ENCODE measurements at places on chromosomes 6 and 20.

DNA sequence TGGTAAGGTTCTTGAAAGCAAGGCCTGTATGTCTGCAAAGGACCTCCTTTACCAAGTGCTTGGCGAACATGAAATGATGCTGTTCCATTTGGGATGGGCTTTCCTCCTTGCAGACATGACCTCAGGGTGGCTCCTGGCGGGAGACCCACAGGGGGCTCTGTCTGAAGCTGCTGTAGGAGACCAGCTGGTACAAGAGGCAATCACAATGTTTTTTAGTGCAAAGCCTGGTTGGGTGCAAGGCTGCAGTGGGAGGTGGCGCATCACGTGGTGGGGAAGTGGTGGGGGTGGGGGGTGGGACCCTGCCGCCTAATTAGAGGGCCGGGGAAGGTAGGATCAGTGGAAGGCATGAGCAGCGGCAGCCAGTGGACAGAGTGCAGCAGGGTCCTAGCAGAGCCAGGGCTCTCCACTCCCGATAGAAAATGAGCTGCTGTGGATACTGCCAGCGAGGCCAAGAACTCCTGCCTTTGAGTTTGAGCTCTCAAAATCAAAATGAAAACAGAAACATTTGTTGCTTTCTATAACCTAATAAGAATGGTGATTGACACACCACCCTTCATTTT is 9.1 kb upstream of the ARMC2 start:
- no peak for DNase-seq

DNA sequence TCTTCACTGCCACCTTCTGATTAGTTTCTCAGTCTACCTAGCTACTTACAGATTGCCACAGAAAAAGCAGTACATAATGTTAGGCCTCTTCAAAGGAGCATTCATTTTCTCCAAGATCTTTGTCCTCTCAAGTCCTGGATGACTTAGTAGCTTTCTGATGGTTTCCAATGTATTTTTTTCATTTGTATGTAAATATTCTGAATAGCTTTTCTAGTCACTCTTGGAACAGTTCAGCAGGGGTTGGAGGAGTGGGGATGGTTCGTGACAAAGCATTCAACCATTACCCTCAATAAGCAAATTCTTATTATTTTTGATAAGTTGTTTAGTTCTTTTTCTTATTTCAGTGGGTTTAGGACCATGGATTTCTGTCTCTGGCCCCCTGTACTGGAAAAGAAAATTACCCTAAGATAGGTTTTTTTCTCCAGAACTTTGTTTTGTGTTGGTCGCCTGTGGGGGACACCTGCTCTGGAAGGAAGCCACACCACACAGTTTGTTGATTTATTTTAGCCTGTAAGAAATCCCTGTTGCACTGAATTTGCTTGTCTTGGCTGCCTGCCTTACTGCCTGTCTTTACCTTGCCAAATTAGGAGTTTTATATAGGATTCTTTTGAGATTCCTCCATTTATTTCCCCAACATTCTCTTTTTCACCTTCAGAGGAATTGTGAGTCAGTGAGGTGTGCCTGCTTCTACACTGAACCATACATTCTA is 247.9 kb downstream of the RFPL4B start:
- no peak for DNase-seq

DNA sequence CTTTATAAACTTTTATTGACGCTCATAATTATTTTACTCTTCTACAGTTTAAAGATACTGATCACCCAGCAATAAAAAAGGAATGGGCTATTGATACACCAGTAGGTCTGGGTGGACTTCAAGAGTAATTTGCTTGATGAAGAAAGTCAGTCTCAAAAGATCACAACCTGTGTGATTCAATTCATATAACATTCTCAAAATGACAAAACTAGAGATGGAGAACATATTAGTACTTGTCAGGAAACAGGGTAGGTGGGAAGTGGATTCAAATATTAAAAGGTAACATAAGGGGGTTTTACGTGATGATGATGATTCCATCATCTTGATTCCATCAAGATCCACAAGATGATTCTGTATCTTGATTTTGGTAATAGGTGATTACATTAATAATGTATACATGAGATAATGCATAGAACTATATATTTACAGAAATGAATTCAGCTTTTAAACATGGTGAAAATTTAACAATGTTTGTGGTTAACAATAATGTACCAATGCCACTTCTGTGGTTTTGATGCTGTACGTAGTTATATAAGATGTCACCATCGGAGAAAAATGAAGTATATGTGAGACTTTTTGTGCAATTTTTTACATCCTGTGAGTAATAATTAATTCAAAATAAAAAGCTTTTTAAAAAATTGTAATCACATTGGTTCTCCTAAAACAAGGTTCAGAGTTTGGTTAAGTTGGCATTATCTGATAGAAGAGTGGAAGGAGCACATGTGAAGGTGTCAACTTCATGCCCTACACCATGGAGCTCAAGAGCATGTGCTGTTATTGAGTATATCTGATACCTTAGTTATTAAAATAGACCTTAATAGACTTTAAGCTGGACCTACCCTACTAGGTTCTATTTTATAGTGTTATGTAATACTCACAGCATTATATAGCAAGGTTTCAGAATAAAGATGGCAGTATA is 66.3 kb upstream of the DYNLRB1 start:
- DNase-seq: no peak

DNA sequence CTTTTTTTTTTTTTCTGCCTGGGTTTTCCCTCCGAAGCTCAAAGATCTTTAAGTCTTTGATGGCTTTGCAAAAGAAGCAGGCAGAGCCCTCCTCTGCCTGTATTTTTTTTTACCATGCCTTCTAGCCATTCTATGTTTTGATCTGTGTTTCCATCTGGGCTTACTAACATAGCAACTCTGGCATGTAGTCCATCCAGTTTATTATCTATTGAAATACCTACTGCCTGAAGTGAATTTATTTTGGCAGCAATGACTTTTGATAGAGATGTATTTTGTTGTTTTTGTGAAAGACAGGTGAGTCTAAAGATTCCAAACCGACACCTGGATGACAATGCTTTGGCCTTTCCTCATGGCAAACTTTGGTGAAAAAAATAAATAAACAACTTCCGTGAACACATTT is 1157.7 kb upstream of the MAP3K7 start:
- no peak for DNase-seq

GRCh38 chr6:90892271-90892670 is 305.4 kb upstream of the MAP3K7 start:
- no peak for DNase-seq

DNA sequence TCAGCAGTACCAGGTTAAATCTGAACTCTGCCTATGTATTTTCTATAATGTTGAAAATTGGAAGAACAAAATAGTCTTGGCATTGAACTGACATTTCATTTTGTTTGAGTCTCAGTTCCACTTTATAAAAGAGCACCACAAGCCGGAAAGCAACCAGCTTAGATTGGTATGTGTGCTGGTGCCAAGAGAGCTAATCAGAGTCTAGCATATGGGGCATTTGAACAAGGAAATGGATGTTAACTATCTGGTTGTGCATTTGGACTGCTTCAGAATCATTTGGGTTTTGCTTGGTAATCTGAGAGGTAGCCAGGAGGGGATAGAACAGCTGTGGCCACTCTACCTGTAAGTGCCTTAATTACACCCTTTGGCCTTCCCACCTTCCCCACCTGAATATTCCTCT is 184.8 kb downstream of the GRIK2 start:
- no peak for DNase-seq

- DNase-seq: no peak
Measured at GRCh38 chr6:98880486-98880885, 46.1 kb downstream of the POU3F2 start.

- no peak for DNase-seq
Measured at GRCh38 chr6:135941275-135942025, 89.9 kb downstream of the PDE7B start.

DNA sequence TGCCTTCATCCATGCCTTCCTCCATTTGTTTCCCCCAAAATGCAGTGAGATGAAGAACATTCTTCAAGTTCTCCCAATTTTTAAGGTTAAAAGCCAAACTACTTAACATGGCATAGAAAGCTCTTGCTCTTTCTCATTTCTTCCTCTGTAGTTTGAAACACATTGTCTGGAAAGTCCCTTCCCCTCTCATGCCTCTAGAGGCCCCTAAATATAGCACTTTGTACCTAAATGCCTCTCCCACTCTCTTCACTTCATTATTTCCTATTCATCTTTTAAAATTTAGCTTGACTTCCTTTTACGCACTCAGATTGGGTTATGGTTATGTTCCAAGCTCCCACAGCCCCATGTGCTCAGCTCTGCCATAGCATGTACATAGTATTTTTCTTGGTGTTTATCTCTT is 389.3 kb downstream of the HDGFL1 start:
- DNase-seq: no peak

GRCh38 chr20:63519668-63520503 is 679 bp upstream of the PPDPF start:
- DNase-seq: peak; percentile 61

- DNase-seq: peak; percentile 87
Measured at GRCh38 chr20:44018259-44018941, 103.7 kb downstream of the TOX2 start.

DNA sequence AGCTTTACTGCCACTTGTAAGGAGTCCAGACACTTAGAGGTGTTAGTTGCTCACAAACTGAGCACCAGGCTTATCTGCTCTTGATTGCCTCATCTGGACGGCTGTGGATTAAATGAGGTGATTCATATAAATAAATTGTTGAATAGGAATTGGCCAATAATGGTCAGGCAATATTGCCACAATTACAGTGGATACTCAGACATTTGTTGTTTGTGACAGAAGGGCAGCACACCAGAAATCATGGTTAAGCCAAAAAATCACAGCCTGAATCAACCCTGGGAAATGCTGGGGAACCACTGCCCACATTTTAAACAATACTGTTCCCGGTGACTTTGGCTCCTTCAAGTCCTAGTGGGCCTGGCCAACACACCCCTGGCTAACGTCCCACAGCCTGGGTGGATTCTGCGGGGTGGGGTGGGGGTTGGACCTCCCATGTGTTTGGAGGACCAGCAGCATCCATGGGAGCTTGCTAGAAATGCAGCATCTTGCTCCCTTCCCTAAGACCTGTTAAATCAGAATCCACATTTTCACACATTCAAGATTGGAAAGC is 29.5 kb upstream of the SPDEF start:
- DNase-seq: peak; percentile 13

- DNase-seq: peak; percentile 98
Measured at GRCh38 chr6:134035823-134036296, 16.6 kb downstream of the SLC2A12 start.

- DNase-seq: no peak
Measured at GRCh38 chr6:25995507-25995906, 32.9 kb downstream of the TRIM38 start.

DNA sequence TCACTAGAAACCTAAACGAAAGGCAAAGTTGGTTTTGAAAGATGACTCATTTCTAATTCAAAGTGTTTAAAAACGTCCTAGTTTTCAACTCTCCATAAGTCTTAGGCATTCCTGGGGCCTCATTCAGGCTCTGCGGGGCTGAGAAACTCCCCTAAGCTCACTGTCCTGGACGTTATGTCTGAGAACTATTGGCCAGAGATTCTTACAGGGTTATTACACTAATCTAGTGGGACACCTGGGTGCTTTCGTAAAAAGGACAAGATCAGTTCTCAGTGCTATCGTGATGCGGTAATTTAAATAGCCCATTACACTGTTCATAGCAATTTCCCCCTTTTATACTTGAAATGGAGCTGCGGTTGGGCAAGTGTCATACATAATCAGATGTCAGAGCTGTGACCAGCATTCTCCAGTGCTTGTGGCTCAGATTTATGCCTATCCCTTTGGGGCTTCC is 280.9 kb downstream of the QKI start:
- no peak for DNase-seq

- no peak for DNase-seq
Measured at GRCh38 chr6:34161857-34162515, 16.1 kb upstream of the GRM4 start.

DNA sequence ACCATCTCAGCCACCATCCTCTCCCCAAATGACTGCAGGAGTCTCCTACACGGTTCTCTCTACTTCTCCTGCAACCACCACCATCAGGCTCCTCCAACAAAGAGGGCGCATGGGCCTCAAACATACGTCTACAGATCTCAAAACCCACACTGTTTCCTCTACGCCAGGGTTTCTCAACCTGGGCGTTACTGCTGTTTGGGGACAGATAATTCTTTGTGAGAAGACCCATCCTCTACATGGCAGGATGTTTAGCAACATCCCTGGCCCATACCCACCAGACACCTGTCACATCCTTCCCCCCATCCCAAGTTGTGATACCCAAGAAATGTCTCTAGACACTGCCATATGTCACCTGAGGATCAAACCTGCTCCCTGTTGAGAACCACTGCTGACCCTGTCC is 45.0 kb downstream of the ELMO2 start:
- no peak for DNase-seq
